Stimulated activated CD4-positive, alpha-beta T cell treated with anti-CD3 and anti-CD28 coated beads, TNF-alpha, amount 100 ng/mL, for 4 hours (primary cell): ENCODE measurements at places on chromosomes 12 and 14.

GRCh38 chr12:92215358-92215757 lies 69.7 kb upstream of the BTG1 start:
- no peak for DNase-seq

GRCh38 chr14:36524220-36524837 lies 4.3 kb upstream of the NKX2-1 start:
- DNase-seq: no peak

DNA sequence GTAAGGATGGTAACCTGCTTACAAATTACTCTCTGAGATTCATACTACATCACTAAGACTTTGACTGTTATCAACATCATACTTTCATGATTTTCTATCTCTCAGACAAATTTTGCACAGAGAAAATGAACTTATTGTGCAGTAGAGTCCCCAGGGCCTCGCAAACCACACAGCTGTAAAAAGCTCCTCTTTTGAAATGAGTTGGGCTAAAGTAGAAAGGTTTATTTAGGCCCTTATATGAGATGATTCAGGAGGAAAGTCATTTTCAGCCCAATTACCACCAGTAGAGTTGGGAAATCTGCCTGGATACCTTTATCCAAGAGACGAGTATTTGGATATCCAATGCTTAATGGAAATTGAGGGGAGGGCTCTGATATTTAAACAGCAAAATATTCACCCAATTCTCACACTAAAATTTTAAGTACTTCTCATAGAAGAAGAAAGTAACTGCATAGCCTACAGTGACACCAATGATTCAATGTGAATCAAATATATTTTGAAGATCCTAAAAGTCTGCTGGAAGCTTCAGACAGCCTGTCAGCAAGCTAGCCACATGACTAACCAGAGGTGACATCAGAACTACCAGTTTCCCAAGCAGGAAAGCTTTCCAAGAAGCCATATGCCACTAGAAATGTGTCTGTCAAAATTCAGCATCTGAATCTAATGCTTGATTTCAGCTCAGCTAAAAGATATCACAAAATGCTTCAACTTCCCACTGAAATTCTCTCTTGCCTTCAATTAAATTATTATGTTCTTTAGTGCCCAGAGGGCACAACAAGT lies 190.1 kb upstream of the SYT1 start:
- no peak for DNase-seq

DNA sequence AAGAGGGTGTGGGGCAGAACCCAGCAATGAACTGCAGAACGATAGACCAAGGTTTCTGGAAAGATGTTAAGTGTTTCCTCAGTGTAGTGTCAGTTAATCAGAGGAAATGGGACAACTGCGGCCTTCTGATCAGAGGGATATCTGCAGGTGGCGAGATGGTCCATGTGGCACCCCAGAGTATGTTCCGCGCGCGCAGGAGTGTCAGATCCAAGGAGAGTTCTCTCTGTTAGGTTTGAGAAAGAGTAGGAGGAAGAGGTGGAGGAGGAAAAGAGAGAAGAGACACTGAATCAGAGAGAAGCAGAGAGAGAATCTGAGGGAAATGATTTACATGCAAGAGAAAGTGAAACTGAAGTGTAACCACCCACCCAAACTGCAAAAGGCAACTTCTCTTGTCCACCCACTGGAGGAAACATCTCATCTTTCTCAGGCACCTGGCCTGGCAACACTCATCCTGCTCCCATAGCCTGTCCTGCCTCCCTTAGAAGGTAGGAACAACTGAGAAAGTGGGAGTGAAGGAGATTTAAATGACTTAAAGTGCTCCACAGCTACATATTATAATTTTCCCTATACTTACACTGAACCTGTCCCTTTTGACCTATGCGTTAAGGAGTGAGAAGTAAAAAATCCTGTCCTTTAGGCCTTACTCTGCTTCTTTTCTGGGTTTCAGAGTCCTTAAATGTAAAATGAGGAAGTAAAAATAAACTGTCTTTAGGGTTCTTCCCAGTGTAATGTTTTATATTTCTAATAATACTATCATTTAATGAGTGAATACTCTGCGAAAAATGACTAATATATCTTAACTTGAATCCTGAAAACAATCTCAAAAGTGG lies 6.8 kb upstream of the TESPA1 start:
- DNase-seq: no peak

DNA sequence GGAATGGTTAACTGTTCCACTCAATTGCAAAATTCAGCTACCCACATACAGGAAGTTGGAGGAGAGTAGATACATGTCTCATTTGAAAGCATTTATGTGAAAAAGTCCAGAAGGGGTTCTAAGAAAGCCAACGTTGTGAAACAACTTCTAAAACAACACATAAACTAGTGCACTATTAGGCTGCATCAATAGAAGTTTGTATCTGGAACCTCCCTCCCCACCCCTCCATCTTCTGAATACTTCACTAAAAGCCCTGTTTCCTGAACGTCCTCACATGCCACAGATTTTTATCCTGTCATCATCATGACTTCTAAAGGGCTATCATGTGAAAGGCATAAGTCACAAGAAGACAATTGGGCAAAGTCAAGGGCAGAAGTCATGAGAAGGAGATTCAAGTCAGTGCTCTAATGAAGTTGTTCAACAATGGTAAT lies 5.5 kb downstream of the KRT79 start:
- DNase-seq: no peak

GRCh38 chr14:65170318-65170717 lies 68.0 kb upstream of the MAX start:
- DNase-seq: no peak

DNA sequence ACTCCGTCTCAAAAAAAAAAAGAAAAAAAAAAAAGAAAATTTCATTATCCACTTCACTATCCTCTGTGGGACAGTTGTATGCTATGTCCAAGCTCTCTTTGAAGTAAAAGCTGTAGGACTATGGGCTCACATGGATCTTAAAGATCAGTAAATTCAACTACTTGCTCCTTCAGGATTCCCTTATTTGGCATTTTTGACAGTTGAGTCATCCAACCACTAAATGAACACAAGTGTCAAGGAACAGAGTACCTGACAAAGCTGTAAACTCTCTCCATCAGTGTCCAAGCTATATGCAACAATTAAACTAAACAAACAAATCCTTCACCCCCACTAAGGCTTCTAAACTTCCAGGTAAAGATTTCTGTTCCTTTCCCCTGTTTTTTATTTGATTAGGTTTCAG lies 177.0 kb downstream of the CEP128 start:
- DNase-seq: no peak

- DNase-seq: no peak
Measured at GRCh38 chr14:72898448-72898847, 4.5 kb upstream of the DPF3 start.

DNA sequence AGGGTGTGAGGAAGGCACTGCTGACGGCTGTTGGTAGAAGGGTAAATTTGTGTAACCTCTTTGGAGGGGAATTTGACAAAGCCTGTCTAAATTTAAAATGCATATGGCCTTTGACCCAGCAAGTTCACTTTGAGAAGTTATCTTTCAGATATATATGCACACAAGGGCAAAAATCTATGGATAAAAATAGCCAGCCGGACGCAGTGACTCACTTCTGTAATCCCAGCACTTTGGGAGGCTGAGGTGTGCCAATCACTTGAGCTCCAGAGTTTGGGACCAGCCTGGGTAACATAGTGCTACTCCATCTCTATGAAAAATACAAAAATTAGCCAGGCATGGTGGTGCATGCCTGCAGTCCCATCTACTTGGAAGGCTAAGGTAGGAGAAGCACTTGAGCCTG lies 13.4 kb downstream of the UBC start:
- DNase-seq: no peak

- DNase-seq: no peak
Measured at GRCh38 chr12:51687177-51687576, 96.1 kb downstream of the SCN8A start.

GRCh38 chr14:71341156-71341555 lies 433.9 kb downstream of the PCNX1 start:
- DNase-seq: no peak

DNA sequence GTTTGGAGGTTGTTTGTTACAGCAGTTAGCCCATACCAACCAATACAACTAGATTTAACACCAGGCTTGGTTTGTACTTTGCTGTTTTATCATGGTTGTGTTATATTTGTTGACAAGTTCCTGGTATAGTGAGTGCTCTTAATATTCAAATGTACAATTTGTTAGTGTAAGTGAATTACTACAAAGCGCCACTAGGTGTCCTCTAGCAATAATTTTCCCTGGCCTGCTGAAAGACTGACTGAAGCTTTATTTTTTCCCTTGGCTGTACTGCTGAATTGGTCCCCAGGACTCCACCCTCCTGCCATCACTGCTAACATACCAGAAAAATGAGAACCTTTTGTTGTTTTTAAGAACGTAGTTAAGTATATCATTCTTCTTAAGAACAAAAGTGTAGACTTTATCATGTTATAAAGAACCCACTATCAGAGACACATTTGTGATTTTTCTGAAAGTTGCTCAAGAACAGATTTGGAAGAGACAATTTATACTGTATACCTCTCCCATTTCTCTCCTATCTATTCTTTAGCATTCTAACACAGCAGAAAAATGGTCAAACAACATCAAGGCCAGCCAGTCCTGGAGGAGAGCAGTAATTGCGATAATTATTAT lies 75.3 kb upstream of the FAR2 start:
- no peak for DNase-seq

GRCh38 chr12:100956311-100956852 lies 161.8 kb downstream of the ANO4 start:
- no peak for DNase-seq

GRCh38 chr12:34126239-34126641 lies 103.9 kb downstream of the ALG10 start:
- DNase-seq: no peak

- DNase-seq: peak; percentile 89
Measured at GRCh38 chr12:93570552-93571364, 1.7 kb upstream of the SOCS2 start.

- no peak for DNase-seq
Measured at GRCh38 chr12:8075935-8076334, 6.1 kb upstream of the NECAP1 start.

GRCh38 chr14:104522926-104523545 lies 56.5 kb upstream of the C14orf180 start:
- DNase-seq: no peak

- DNase-seq: no peak
Measured at GRCh38 chr14:101373690-101374295, 187.5 kb upstream of the DIO3 start.

GRCh38 chr12:66398931-66399910 lies 96.9 kb downstream of the HELB start:
- no peak for DNase-seq

DNA sequence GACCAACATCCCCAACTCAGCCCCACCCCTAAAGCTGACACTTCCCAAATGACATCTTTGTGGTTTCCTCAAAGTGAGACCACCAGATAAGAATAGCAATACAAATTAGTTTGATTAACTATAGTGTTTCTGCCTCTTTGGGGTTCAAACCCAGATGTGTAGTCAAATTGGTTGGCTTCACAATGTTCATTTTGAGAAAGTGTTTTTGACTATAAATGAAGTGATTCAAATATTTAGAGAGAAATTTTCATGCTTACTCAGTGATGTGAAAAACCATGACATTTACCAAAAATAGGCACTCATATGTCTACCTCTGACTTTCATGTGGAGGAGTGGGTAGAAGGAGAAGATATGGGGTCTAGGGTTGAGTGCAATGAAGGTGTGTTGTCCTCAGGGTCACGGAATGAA lies 218.4 kb downstream of the BCAT1 start:
- DNase-seq: no peak

DNA sequence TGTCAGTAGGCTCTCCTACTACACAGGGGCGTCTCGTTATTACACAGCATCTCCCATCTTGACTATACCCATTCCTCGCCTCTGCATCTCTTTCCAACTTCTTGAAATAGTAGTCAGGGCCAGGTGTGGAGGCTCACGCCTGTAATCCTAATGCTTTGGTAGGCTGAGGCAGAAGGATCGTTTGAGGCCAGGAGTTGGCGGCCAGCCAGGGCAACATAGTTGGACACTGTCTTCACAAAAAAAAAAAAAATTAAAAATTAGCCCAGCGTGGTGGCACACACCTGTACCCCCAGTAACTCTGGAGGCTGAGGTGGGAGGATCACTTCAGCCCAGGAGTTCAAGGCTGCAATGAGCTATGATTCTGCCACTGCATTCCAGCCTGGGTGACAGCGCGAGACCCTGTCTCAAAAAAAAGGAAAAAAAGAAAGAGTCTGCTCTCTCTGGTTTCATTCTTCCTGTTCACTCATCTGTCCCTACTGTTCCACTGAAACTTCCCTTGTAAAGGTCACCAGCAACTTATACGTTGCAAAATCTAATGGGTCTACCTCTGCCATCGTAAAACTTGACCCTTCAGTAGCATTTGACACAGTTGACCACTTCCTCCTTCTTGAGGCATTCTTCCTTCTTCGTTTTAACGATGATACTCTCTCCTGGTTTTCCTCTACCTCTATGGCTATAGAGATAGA lies 41.0 kb upstream of the PTGR2 start:
- no peak for DNase-seq
